Activated CD4-positive, alpha-beta T cell treated with anti-CD3 and anti-CD28 coated beads, Interleukin-2, amount 50 U/mL, for 4 hours (primary cell): ENCODE measurements at places on chromosomes 13 and 19.

DNA sequence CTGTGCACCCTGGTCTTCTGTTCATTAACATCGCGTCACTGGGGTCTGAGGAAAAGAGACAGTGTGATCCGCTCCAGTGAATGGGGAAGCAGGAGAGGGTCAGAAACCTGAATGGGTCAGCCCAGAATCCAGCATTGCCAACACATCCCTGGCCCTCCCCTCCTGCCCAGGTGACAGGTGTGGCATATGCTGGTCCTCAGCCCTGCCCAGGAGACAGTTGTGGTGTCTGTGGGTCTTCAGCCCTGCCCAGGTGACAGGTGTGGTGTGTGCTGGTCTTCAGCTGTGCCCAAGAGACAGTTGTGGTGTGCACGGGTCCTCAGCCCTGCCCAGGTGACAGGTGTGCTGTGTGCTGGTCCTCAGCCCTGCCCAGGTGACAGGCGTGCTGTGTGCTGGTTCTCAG, 8.0 kb downstream of the TFDP1 start:
- no peak for DNase-seq

DNA sequence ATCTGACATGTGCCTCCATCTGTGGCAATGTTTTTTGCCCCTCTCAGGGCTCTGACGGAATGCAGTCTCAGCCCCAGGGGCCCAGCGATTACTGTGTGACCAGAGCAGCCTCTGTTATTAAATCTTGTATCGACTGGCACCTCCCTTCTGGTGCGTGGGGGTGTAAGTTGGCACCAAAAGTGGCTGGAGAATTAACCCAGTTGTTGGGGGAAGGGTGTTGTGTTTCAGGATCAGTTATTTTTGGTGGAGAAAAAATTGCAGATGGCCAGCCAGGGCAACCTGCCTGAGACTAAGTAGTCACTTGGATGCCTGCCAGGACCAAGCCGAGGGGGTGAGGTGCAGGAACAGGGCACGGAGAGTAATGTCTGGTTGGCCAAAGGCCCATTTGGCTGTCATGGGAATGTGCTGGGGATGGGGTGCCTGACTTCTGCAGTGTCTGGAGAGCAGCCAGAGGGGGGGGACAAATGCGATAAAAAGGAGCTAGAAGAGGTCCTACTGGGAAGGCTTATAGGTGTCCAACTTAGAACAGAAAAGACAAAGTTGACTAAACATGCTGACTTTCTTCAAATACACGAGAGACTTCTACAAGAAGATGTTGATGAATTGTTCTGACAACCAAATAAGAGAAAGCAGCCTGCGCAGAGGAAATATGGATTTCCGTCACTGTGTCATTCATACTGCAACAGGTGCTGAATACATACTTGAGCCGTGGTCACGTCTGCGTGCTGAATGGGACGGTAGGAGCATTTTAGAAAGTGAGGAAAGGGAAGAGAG, 69.8 kb downstream of the SIAH3 start:
- no peak for DNase-seq

- DNase-seq = no peak
These were observed 16.7 kb downstream of the TMTC4 start for GRCh38 chr13:100657881-100658315.

DNA sequence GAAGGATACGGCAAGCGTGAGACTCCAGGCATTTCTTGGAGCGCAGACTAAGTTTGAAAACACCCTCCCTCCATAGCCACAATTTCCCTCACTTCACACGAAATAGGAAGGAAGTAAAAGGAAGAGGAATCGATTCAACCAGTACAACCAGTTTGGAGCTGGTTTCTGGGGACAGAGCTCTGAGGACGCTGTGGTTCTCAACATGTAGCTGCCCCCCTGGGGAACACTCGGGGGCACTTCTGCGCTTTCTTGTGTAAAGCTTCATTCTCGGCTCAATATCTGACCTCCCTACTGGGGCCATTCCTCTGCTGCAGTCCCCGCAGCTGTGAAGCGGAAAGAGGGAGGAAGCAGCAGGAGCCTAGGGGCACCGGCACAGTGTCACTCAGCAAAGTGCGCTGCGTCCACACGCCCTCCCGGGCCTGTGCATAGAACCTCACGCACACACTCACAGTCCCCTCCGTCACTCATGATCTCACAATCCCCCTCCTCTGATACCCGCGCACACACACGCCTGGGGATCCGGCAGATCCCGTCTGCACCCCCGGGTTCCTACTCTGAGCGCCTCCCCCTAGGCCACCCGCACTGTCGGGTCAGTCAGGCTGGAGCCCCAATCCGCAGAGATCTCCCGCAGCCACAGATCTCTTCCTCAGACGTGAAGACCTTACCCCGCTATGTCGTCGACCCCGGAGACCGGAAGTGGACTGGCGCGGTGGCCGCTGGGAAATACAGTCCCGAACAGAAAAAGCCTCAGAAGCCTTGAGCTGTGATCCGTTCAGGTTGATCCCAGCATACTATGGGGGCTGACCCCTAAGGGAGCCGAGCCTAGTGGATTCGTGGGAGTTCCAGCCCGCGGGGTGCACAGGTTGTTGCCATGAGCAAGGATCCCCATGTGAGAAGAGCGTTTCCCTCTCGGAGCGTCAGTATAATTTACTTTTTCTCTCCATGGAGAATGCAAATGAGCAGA, at the start of gene ZNF780A:
ZNF780A (minus strand) TSS at position 703 of the 964 bp plus-strand sequence. CDS start 6,190 bp downstream, outside the sequence.
- peak; percentile 61 for DNase-seq

DNA sequence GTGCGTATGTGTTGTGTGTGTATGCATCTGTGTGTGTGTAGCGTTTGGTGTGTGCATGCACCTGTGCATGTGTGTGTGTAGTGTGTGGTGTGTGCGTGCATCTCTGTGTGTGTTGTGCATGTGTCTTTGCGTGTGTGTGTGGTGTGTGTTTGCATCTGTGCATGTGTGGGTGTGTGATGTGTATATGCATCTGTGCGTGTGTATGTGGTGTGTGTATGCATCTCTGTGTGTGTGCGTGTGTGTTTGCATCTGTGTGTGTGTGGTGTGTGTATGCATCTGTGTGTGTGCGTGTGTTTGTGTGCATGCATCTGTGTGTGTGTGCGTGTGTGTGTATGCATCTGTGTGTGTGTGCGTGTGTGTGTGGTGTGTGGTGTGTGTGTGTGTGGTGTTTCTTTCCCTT, 20.6 kb downstream of the CELF5 start:
- DNase-seq = no peak

DNA sequence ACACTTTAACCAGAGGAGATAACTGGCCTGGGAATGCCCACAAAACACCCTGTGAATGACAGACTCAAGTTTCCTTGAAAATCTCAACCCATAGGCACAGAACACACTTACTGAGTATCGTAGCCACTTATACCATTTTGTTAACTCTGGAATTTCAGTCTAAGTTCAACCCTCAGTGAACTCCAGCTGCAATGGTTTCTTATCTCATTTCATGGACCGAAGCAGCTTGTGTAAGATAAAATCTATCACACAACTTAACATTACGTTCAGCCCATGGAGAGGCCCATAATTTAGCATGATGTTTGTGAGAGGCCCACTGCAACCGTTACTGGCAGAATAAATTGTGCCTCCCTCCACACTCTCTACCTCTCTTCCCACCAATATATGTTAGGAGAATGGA, 323.0 kb downstream of the DNAJC15 start:
- no peak for DNase-seq

DNA sequence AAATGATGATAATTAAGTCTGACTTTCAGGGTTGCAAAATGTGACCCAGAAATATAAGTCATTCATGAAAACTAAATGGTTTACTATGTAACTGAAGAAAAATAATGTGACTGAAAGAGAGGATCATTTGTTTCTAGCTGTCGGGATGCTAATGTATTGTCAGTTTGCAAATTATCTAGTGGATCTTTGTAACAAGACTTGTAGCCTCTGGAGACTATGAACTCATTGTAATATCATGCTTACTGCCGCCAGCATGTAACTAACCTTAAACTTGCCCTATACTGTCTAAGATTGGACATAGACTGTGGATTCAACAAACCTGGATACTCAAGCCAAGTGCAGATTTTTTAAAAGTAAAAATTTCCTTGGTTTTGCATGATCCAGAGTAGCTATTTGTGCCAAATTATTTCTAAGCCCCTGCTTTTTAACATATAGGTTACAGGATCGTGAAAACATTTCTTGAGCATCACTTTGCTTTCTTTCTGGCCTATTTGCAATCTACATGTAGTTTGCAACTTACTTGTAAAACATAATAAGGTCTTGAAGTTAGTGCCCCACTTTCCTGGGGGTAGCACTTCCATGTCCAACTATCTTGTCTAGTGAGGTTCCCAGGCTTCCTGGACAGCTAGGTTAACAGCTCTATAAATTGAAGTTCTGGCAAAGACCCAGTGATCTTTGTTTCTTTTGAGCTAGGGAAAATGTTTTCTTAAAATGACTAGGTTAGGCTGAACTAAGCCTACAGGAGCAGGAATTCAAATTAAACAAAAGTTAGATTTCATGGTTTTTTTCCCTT, 3.3 kb upstream of the POSTN start:
- DNase-seq = no peak

DNA sequence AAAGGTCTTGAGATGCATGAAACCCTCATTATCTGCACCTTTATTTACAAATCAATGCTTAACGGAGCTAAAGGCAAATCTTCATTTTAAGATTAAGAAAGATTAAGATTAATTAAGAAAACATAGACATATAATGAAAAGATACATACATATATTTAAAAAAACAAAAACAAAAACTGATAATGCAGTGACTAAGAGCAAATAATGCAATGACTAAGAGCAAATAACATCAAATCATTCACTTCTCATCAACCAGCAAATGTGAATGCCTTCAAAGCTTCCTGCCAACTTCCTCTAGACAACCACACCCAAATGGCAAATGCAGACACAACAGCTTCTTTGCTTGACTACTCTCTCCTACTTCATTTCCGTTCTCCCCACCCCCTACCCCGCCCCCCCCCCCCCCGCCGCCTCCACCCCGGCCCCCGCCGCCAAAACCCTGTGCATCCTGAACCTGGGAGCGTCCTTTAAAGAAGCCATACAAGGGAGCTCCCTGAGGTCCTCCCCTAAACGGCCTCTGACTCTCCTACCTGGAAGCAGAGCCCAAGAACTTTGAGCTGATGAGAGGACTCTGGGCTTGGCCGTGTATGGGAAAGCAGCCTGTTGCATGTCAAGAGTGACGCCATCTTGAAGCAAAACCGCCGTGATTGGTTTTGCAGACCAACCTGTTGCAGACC, 24.5 kb downstream of the TEX101 start:
- peak; percentile 25 for DNase-seq

- DNase-seq = no peak
These were observed 1.8 kb upstream of the RUBCNL start for GRCh38 chr13:46388846-46389245.

DNA sequence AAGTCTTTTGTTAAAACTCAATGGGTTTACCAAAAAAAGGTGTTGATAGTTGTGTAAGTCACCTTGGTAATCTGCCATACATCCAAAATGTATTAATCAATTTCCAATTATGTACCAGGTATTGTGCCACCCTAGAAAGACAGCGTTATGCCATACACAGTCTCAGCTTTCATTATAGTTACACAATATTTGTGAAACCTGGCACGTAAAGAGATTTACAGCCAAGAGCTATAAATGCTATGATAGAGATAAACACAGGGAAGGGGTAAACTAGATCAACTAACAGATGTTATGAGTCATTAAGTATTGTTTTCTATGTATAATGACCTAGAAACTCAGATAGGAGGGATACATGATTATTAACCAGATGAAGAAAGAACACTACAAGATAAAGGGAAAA, 725.6 kb upstream of the SLITRK5 start:
- DNase-seq = no peak

GRCh38 chr13:87607266-87607665, 63.9 kb upstream of the SLITRK5 start:
- DNase-seq = no peak

GRCh38 chr19:13841086-13841961, 35.6 kb upstream of the NANOS3 start:
- no peak for DNase-seq

DNA sequence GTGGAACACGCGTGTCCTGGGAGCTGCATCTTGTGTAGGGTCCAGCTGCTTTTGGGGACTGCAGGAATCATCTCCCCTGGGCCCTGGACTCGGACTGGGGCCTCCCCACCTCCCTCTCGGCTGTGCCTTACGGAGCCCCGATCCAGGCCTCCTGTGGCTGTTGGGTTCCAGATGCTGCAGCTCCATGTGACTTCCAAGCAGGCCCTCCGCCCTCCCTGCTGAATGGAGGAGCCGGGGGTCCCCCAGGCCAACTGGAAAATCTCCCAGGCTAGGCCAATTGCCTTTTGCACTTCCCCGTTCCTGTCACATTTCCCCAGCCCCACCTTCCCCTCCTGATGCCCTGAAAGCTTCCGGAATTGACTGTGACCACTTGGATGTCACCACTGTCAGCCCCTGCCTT, 6.2 kb upstream of the PGLS start:
- DNase-seq = no peak

DNA sequence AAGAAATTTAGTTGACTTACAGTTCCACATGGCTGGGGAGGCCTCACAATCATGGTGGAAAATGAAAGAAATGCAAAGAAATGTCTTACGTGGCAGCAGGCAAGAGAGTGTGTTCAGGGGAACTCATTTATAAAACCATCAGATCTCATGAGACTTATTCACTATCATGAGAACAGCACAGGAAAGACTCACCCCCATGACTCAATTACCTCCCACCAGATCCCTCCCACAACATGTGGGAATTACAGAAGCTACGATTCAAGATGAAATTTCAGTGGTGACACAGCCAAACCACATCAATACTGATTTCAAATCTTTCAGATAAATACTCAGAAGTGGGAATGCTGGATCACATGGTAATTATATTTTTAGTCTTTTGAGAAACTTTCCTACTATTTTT, 1357.9 kb downstream of the SLITRK5 start:
- no peak for DNase-seq

DNA sequence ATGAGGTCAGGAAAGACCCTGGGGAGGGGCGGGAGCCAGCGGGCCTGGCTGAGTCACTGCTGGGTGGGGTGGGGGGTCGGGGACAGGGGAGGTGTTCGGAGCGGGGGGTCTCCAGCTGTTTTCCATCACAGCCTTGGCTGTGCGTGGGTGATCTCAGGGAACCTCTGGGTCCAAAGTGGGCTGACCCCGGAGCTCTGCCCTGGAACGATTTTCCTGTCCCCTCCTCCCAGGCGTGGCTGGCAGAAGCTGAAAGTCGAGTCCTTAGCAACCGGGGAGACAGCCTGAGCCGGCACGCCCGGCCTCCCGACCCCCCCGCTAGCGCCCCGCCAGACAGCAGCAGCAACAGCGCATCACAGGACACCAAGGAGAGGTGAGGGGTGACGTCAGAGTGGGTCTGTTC, 10.6 kb downstream of the TRIP10 start:
- DNase-seq = no peak

GRCh38 chr13:101916108-101916774, 463.8 kb downstream of the ITGBL1 start:
- DNase-seq = no peak
